NCI-H187 (cell line): ENCODE measurements at places on chromosomes 3 and 15.

- peak; percentile 16 for DNase-seq
Observed at GRCh38 chr15:77959432-77959879, 118.1 kb downstream of the TBC1D2B start.

DNA sequence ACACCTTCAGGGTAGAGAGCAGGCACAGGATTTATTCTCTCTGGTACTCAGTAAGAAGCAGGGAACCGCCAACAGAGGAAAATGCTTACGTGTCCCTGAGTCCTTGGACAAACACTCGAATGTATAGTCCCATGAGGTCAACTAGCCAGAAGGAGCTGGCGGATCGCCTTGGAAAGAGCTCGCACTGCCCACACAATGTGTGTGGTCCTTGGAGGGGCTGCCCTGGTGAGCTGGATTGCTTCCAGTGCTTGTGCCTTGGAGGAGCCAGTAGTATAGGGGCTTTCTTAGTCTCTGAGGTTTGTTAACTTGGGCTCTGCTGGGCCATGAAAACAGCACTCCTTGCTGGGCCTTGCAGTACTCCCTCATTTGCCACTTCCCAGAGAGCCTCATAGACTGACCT is 40.7 kb upstream of the VILL start:
- no peak for DNase-seq

DNA sequence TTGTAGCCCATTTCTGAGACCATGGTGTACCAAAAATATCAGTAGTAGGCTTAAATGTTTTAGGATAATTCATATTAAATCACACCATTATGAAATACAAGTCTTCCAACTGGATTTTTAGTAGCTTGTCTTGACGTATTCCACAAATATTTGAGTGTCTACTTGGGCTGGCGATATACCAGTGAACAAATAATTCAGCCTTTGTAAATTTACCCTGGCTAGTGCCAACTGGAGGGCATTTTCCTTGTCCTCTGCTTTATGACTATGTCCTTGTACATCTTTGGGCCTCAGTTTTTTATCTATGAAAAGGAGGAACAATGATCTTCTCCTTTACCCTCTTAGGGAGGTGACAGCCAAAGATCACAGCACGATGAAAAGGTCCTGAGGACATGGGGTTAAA is 114.8 kb downstream of the FRMD4B start:
- DNase-seq, result no peak

GRCh38 chr3:81808900-81809299 is 47.5 kb upstream of the GBE1 start:
- no peak for DNase-seq

DNA sequence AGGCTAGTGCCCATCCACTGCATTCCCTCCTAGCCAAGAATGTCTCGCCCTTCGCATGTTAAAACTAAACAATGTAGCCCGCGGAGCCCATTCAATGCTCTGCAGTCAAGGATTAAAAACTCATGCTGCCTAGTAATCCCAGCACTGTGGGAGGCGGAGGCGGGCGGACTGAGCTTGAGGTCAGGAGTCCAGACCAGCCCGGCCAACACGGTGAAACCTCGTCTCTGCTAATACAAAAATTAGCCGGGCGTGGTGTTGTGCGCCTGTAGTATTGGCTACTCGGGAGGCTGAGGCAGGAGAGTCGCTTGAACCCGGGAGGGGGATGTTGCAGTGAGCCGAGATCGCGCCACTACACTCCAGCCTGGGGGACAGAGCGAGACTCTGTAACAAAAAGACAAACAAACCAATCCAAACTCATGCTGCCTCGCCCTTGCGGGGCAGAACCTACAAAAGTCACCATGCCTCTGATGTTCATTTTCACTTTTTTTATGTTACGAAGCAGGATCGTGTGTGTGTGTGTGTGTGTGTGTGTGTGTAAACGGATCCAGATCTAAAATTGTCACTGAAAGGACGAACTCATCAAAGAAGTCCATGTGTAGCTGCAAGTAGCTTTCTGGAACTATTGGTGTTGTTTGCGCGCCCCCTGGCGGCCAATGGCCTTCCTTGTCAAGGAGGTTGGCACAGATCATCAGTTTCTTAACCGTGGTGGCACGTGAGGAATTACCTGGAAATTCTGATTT is 54.8 kb upstream of the SPESP1 start:
- peak; percentile 87 for DNase-seq

DNA sequence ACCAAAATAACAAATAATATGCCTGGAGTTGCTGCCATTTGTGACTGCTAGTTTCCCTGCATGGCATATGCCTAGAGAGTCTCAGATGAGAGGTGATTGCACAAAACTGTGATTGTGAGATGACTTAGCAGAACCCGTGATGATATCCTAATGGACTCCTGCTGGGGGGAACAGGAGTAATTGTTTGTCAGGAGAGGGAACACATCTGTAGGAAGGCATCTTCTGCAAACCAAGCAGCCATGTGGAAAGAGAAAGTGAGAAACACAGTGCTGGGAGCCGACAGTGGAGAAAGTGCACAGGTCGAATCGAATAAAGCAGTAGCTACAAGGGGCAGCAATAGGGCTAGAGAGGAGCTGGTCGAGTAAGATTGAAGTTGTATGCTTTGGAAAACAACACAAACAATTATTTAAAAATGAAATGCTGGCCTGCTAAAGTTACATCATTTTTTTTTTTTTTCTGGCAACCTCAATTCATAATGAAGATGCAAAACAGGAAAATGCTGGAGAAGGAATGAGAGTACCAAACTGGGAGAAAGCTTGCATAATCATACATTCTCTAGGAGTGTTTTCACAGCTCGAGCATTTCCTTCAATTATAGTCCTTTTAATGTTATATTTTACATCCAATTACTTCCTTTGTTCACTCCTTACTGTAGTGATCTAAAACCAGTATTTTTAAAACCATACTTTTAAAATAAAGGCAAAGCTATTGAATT is 494.2 kb upstream of the AGTR1 start:
- no peak for DNase-seq

- DNase-seq, result no peak
Observed at GRCh38 chr3:58093574-58094195, 85.5 kb downstream of the FLNB start.

- DNase-seq, result no peak
Observed at GRCh38 chr15:100284701-100285100, 57.1 kb downstream of the ADAMTS17 start.

- DNase-seq, result no peak
Observed at GRCh38 chr15:71914092-71914491, 103.7 kb downstream of the NR2E3 start.

- no peak for DNase-seq
Observed at GRCh38 chr3:158659454-158660237, 12.8 kb downstream of the LXN start.

- no peak for DNase-seq
Observed at GRCh38 chr3:139532976-139533375, 6.6 kb downstream of the RBP1 start.
